ENCODE measurements at places on chromosomes 2 and 18. TPM values are rescaled to one million over a fixed set of nuclear protein-coding genes. Genes with fewer than 3 reads are reported as not detected.
A peak's percentile ranks its signal among the peaks of the same experiment; 100 is the strongest.

The RTP5 gene
- polyA plus RNA-seq: not detected

GRCh38 chr18:49839012-49839411 lies 25.7 kb upstream of the ACAA2 start:
- H3K27me3 ChIP-seq: no peaks in the 10 kb centered on the region
- DNase-seq: no peak
- no peak overlapping the region for H3K4me3 ChIP-seq
- no peak overlapping the region for H3K27ac ChIP-seq
- no peaks in the 10 kb centered on the region for H3K36me3 ChIP-seq
- peaks cover 25% of the 10 kb centered on the region for H3K4me1 ChIP-seq

DNA sequence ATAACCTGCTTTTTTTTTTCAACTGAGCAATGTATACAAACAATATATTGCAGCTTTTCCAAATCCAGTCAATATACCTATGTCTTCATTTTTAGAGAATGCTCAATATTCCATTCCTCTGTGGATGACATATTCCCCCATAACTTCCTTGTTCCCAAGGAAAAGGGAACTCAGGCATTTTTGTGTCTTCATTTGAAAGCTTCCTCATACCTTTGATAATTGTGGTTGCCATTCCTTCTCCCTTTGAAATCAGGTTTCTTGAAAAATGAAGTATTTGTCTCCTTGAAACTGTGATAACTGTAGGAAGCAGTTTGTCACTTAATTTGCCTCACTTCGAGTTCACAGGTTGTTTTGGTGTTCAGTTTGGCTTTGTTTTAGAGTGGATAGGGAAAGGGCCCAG lies 13.5 kb downstream of the ELAC1 start:
- DNase-seq: no peak
- H3K4me1 ChIP-seq: no peaks in the 10 kb centered on the region
- H3K27ac ChIP-seq: no peak overlapping the region
- no peaks in the 10 kb centered on the region for H3K27me3 ChIP-seq
- H3K36me3 ChIP-seq: peaks cover 30% of the 10 kb centered on the region

GRCh38 chr2:107542314-107542740 lies 284.4 kb upstream of the RGPD4 start:
- H3K27me3 ChIP-seq: no peaks in the 10 kb centered on the region
- H3K4me1 ChIP-seq: peaks cover 7% of the 10 kb centered on the region
- peak overlapping the region; percentile 17 for H3K4me3 ChIP-seq
- DNase-seq: peak; percentile 70

- peaks cover 29% of the 10 kb centered on the region for H3K4me1 ChIP-seq
- no peak for DNase-seq
- peaks cover 7% of the 10 kb centered on the region for H3K36me3 ChIP-seq
- H3K27ac ChIP-seq: no peak overlapping the region
- H3K4me3 ChIP-seq: no peak overlapping the region
- H3K27me3 ChIP-seq: no peaks in the 10 kb centered on the region
These were observed 129.7 kb downstream of the WDSUB1 start for GRCh38 chr2:159156834-159157233.

GRCh38 chr2:14428056-14428455 lies 204.5 kb upstream of the LRATD1 start:
- no peaks in the 10 kb centered on the region for H3K27me3 ChIP-seq
- H3K36me3 ChIP-seq: no peaks in the 10 kb centered on the region
- H3K4me1 ChIP-seq: no peaks in the 10 kb centered on the region
- peak; percentile 72 for DNase-seq
- no peak overlapping the region for H3K4me3 ChIP-seq

DNA sequence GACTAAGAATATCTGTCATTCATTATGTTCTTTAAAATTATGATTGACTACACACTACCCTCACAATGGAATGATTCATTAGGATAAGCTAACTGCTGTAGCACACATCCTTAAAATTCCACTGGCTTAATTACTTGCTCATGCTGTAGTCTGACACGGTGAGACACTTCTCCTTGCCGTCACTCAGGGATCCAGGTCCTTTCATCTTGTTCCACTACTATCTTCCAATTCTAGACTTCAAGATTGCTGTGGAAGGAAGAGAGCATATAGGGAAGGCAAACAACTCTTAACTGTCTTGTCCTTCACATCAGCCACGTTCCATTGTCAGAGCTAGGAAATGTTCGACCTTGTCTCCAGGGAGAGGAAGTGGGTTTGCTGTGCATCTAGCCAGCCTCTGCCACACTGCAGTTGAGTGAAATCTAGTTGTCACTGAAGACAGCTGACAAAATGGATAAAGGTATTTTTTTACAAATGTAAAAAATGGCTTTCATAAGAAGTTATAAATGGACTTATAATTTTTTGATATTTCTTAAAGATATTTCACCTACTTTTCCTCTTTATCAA lies 30.1 kb downstream of the GREB1L start:
- no peak for DNase-seq
- H3K27me3 ChIP-seq: no peaks in the 10 kb centered on the region
- no peaks in the 10 kb centered on the region for H3K36me3 ChIP-seq
- no peaks in the 10 kb centered on the region for H3K4me1 ChIP-seq
- no peak overlapping the region for H3K27ac ChIP-seq

Data from muscle of leg (tissue), 16 donors.